ENCODE measurements at places on chromosomes 6 and 20.
A peak's percentile ranks its signal among the peaks of the same experiment; 100 is the strongest.

DNA sequence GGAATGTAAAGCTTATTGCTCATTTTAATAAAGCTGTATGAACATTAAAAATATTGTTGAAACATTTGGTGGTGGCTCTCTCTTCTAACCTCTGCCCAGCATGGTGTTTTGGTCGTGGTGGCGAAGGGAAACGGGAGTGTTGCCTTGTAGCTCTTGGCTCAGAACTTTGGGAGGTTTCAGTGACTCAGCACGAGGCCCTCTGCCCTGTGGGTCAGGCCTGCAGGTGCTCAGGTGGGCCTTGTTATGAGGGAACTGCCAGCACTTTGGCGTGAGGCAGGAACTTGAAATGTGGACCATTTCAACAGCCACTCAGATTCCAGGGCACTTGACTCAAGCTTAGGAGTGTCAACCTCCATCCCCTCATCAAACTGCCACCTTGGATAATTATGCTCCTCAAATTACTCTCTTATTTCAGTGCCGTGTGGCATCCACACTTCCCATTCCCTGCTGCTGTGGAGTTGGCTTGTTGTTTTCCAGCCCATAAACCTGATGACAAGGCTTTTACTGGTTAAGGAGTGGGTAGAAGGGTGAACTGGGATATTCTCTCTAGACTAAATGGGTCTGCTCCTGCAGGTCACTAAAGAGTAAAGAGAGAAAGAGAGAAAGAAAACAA, 36.3 kb downstream of the PRDM1 start:
- DNase-seq, result no peak

GRCh38 chr6:140236732-140237131, 862.3 kb upstream of the CITED2 start:
- no peak for DNase-seq

DNA sequence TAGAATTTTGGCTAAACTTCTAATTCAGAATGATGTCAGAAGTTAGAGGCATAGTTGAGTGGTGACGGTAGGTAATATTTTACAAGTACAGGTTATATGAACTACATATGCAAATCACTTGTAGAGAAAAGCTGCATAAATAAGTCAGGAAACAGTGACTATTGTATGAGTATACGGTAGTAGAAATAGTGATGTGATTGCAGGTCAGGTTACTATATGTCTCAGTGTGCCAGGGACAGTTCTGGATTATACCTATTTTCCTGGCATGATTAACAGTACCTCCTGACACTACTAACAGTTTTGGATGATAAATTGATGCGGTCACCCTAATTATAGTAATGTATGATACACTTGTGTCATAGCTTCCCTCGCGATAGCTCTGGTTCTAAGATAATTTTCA, 9.2 kb downstream of the DNAH8 start:
- DNase-seq, result no peak

GRCh38 chr6:153698637-153699036, 340.4 kb upstream of the OPRM1 start:
- no peak for DNase-seq

GRCh38 chr6:46772762-46773161, 20.4 kb upstream of the MEP1A start:
- DNase-seq, result peak; percentile 71

- DNase-seq, result peak; percentile 96
Observed at GRCh38 chr6:90184334-90185298, 112.0 kb downstream of the BACH2 start.

GRCh38 chr6:84739866-84740208, 24.6 kb downstream of the TBX18 start:
- DNase-seq, result no peak

DNA sequence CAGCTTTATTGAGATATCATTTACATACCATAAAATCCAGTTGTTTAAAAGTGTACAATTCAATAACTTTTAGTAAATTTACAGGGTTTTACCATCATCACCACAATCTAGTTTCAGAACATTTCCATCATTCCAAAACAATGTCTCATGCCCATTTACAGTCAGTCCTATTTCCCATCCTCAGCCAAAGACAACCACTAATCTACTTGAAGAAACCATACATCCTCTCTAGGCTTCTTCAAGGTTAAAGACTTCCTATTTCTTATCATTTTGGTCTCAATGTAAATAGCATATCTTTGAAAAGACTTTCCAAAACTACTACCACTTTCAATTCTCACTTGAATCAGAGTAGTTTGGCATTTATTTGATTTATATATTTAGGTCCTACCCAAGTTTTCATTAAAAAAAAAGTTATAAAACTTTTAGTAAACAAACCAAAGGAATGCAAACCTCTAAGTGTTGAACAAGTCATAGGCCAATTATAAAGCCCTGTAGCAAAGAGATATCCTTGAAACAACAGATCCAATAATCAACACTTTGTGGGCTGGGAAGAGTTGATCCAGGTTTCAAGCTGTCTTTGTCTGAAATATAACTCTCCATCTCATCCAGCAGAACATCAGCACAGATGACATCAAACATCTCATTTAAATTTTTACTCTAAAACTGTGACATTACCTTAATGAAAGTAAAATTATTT, 211.3 kb upstream of the RUNX2 start:
- no peak for DNase-seq

DNA sequence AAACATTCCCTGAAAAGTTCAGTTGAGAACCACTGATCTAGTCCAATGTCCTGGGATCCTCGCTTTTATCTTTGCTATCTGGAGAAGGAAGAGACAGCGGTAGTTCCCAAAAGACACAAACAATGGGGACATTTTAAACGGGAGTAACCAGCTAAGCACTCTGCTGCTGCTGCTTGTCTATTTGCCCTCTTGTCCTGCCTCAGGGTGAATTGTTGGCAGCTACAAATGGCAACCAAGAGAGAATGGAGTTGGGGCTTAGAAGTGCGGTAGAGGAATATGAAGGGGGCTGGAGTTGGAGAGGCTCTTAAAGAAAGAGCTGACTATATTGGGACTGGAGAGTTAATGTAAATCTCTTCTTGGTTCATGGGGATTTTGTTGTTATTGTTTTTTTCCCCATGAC, 6.5 kb upstream of the ZSWIM1 start:
- no peak for DNase-seq

DNA sequence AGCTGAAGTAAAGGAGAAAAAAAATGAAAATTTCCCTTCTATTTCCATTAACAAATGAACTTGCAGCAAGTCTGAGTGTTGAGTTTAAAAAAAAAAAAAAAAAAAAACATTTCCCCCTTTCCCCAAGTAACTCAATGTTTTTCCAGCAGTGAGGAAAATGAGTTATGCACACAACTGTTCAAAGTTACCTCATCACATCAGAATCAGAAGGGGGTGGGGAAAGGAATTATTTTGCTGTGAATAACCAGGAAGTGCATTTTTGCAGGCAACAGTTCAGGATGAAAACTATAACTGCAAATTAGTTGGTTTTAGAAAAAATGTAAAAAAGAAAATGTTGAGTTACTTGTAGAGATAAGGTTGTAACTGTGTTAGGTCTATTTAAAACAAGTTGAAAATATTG, 568.9 kb upstream of the CITED2 start:
- no peak for DNase-seq

DNA sequence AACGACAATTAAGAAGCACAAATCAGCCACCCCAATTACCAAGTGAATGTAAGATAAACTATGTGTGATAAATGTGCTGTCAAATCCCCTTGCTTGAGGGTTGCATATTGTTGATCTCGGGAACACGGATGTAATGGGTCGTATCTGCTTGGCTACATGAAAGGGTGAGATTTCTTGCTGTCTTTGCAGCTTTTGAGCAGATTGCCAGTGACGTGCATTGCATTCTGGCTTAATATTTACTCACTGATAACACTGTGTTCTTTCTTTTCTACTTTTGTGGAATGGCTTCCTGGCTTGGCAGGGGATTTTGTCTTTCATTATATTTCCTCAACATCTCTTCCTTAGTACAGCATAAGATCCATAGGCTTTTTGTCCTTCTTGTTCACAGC, 10.5 kb upstream of the FAM210B start:
- DNase-seq, result no peak

DNA sequence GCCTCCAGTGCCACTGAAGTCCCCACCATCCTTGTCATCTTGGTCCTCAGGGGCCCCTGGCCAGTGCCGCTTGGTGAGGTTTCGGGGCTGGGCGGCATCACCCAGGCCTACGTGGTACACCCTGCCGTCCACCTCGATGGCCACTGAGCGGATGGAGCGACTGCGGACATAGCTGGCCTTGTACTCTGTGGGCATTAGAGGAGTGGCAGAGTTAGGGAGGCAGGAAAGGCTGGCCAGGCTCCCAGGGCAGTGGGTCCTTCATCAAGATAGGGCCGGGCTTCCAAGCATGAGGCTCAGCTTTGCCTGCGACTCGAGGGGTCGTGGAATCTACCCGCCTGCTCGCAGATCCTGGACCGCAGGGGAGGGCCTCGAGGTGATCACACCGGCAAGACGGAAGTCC, 119.0 kb downstream of the SULF2 start:
- DNase-seq, result no peak

- peak; percentile 85 for DNase-seq
Observed at GRCh38 chr6:42404484-42404883, 47.2 kb downstream of the TRERF1 start.

- peak; percentile 74 for DNase-seq
Observed at GRCh38 chr6:87200469-87201175, 45.3 kb downstream of the ZNF292 start.

DNA sequence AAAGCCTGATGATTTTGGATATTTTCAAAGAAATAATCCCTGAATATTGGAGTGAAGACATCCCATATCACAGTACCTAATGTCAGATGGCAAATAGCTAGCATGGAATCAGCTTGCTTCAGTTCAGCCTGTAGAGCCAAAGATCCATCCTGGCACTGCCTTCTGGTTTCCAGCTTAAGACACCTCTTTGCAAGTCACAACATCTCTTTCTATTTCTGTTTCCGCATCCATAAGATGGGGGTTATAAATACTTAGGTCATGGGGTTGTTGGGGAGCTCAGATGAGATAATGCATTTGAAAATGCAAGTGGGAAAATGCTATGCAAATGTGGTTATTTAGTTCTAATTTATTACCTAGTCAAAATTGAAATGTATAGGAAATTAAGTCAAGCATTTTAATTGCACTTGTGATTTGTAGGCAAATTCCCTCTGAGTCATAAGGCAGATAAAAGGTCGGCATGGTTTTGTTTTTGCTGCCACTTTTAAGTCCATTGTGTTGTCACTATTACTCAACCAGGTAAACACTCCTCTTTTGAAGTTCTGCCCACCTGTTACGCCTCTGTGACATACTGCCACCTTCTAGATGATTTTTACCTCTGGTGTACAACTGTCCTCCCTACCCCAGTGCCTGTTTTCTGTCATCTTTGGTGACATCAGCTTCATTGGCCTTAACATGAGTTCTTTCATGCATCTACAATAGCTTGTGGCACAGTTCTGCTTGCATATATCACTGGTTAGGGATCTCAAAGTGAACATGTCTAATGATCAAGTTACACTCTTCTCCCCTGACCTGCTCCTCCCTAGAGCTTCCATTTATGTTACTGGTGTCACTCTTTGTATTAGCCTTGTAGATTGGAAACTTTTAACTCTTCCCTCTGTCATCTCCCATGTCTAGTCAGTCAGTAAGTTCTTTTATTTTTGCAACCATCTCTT, 96.6 kb downstream of the CDKAL1 start:
- DNase-seq, result no peak

- DNase-seq, result no peak
Observed at GRCh38 chr6:119158057-119158848, 79.8 kb upstream of the FAM184A start.
